ENCODE measurements at places on chromosomes 11 and 22. TPM values are rescaled to one million over a fixed set of nuclear protein-coding genes. Genes with fewer than 3 reads are reported as not detected.

WEE1 gene
- total RNA-seq: 51.7 TPM

DNA sequence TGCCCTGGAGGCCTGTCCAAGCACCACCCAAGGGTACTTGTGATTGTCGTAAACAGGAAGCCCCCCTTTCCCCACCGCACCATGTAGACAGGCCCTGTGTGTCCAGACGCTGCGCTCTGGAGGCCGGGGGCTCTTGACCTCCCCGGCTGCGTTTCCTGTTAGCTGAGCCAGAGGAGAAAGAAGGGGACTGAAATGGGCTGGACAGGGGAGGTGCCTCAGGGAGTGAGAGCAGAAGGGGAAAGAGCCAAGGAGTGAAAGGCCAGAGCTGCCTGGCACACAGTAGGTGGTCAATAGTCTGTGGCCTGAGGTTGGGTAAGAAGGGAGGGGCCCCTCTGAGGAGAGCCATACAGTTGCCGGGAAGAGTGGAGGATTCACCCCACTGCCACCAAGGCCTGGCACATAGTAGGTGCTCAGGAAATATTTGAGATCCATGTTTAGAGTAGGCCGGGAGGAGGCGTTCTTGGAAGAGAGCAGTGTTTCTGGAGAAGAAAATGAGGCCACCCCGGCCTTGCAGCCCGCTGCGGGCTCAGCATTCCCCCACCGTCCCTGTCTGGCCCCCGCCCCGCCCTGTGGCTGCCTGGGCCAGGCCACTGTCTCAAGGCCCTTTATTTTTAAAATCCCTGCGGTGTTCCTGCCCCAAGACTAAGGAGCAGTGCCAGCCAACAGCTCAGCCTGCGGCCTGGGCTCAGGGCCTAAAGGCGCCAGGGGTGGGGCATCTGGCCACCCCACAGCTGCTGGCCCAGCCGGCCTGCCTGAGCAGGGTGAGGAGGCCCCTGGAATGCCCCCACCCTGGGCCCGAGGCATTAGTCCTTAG, 13.6 kb upstream of the CDC42EP1 start:
- no peak for DNase-seq

DNA sequence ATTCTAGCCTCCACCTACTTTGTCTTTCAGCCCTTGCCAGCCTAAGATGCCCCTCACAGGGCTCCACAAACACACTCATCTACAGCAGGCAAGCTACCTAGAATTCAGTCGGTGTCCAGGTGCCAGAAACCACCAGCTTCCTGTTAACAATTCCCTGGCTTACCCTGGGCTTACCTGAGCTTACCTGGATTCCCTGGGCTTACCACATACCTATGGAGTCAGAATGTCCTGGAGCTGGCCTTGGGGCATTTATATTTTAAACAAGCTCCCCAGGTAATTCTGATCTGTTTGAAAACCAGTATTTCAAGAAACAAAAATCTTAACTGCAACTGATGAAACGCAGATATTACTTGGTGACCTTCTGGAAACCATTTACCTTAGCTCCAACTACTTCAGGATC, 123.6 kb downstream of the SLC1A2 start:
- DNase-seq: no peak

DNA sequence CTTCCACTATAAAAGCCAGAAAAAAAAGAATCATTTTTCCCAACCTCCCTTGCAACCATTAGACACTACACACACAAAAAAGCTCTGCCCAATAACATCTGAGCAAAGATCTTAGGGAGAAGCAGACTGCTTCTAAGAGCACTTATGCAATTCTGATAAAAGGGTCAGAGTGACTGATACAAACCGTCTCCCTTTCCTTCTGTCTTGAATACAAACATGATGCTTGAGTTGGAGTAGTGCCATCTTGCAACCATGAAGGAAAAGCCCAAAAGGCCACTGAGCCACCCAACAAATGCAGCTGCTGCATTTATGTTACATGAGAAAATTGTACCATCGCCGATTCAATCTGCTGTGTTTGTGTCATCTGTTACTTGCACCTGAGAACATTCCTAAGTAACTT, 47.6 kb upstream of the EED start:
- no peak for DNase-seq

DNA sequence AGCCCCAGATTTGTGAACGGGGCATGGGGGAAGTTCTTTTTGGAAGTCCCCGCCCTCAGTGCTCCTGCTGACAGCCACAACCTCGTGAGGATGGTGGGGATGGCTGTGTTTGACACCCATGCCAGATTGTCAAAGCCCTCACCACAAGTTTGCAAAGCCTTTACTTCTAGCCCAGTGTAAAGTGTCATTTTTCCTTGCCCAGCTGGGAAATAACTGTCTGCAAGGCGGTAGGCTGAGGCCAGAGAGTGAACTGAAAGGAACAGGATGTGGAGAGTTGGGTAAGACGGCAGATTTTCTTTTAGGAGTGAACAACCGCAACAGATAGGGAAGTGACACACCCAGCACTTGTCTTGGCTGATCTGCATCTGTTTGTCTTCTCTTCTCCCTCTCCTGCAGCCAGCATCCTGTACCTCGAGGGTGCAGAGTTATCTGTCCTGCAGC, 13.6 kb downstream of the IL17RA start:
- no peak for DNase-seq

GRCh38 chr11:93814966-93815633, 31.0 kb downstream of the MED17 start:
- no peak for DNase-seq

DNA sequence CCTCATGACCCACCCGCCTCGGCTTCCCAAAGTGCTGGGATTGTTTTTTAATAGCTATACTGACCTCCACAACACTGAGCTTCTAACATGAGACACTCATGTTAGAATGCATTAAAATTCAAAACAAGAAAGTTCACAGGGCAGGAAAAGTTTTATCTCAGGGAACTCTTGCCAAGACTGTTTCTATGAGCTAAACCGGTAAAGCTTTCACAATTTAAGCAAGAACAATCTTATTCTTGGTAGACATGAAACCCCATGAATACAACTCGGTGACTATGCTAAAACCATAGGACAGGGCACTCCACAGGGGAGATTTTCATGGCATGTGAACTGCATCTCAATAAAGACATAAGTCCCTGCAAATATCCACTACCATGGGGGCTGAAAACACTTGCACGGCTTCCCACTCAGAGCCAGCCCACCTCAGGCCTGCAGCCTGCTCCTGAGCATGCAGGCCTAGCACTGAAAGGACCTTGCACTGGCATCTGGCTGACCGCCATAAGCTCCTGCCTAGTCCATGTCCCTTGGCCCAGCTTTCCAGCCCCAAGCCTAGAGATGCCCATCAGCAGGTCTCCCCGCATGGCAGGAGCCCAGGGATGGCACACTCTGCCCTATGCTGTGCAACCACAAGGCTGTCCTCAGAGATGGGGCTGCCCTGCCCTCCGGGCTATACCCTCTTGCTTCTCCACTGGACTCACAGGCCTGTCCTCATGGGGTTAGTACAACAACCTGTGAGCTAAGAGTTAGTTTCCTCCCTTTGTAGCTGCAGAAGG, 58.4 kb downstream of the DGCR2 start:
- no peak for DNase-seq

DNA sequence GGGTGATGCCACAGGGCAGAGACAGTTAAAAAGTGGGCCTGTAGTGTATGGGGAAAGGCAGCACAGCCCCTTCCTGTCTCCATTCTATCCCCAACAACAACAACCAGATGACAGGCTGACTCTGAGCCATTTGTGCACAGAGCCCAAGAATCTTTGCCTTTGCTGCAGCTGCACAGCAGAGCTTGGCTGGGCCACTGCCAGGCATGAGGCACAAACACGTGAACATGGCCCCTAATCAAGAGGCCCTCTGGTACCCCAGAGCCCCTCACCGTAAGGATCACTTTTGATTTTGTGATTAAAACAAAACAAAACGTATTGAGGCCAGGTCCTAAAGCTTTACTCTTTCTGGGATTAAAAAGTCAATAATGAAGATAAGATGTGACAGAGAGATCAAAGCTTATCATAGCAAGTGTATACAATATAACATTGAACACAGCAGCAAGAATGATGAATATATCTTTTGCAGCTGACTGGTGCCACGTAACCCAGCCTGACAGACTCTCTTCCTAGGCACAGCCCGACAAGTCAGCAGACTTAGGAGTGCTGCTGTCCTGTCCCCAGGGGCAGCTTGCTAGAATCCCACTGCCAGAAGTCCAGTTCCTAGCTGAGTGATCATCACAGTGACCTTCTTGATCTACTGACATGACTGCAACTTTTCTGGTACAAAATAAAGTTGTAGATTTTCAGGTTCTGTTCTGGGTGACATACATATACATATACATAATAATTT, 117.8 kb downstream of the SERGEF start:
- DNase-seq: no peak

- DNase-seq: no peak
These were observed 229.9 kb downstream of the ST3GAL4 start for GRCh38 chr11:126585388-126585773.

DNA sequence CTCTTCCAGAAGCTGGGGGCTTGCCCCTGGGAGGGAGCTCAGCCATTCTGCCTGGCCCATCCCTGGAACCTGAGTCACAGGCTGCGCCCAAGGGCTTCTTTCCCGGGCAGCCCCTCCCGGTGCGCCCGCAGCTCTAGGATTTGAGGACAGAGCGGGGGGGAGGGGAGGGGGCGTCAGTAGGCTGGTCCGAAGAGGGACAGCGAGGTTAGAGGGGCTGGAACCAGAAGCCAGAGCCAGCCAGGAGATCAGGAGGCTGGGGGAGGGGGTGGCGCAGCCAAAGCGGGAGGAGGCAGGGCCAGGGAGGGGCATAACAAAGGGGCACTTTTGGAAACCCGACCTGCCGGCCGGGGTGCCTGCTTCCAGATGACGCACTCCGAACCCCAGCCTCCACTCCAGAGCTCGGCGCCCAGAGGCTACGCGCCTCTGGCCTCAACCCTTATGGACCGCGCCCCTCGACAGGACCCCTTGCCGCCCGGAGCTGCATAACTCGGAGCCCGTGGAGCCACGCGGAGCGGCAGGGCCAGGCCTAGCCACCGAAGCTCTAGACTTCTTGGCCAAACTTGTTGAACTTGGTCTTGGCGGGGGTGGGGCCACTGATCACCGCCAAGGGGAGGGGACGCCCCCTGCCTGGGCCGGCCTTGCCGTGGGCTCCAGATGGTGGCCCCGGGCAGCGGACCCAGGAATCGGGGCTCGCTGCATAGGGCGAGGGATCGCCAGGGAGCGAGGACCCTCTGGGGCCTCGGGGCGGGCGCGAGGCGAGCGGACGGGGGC, 744 bp downstream of the PACSIN3 start:
- no peak for DNase-seq

DNA sequence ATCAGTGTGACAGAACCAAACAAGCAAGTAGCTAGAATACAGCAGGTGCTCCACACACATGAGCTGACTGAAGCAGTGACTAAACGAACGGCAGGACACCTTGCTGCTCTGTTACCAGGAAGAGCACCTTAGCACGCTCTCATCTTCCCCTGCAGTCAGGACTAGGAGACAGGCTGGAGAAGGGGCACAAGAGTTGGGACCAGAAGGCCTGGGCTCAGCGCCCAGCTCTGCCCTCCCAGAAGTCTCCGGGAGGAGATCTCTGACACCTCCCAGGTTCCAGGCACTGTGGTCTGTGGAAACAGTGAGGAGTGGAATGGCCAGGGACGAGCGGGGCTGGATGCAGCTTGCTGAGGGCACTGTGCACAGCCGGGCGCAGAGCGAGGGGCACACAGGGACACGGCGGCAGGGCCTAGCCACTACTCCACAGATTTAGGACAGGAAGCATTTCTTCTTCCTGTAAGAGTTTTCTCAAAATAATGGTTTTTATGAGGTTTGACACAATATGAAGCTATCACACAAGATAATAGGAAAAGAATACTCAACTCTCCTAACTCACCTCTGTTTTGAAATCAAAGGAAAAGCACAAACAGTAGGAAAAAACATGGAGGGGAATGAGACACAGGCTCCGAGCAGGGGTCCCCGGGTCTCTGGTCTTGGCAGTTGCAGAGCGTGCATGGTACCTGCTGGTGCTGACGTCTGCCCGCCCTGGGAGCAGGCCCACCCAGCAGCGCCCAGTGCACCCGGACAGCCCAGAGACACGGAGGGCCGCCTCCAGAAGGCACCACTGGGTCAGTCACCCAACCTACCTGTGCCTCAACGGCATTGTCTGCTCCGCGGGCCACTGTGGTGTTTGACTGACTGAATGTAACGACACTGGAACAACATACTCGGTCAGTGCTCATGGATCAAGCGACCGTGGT, 67.6 kb downstream of the NCAPD3 start:
- DNase-seq: no peak

GRCh38 chr11:18775492-18776292, 15.9 kb downstream of the PTPN5 start:
- DNase-seq: no peak

ZP1 gene
- not detected for total RNA-seq

- DNase-seq: no peak
These were observed 31.5 kb upstream of the RAB38 start for GRCh38 chr11:88206751-88207150.

KRTAP5-8 gene
- not detected for total RNA-seq

TNKS1BP1 gene
- total RNA-seq: 12.5 TPM

- no peak for DNase-seq
These were observed 16.0 kb upstream of the PICK1 start for GRCh38 chr22:38040953-38041759.

NELL1 gene
- not detected for total RNA-seq

GRCh38 chr11:63635762-63636465, 21.7 kb upstream of the PLAAT3 start:
- peak; percentile 20 for DNase-seq

- DNase-seq: peak; percentile 26
These were observed 2.4 kb downstream of the ASPHD2 start for GRCh38 chr22:26431261-26431995.

GRCh38 chr11:128553662-128554362, 33.5 kb downstream of the ETS1 start:
- no peak for DNase-seq

- DNase-seq: no peak
These were observed 47.5 kb upstream of the AQP11 start for GRCh38 chr11:77542296-77542695.

GRCh38 chr22:23152238-23153114, 7.2 kb downstream of the RAB36 start:
- no peak for DNase-seq

- DNase-seq: no peak
These were observed 8.0 kb upstream of the RAB38 start for GRCh38 chr11:88183233-88183632.

DNA sequence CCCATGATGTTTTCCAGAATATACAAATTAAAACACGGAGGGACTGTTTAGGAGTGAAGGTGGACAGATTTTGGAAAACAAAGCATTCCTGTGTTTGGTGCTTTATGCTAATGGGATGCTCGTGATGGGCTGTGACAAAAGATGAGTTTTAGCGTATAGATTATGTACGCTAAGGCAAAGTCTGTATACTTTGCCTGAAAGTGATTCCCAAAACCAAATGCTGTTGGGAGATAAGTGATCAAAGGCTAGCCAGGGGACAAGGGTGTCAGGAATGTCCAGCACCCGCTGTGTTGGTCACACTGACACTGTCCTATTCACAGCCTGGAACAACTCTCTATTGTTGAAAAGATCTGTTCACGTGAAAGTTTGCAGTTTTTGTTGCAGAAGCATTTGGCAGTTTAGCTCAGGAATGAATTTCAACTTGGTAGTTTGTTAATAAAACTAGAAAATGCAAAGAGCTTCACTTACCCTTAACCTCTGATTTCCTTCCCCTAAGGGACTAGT, 1.5 kb downstream of the JAM3 start:
- DNase-seq: no peak

Data from GM12878 (cell line).